D721Med (cell line): ENCODE measurements at places on chromosomes 2 and 18.

GRCh38 chr2:144358979-144359541, 160.9 kb downstream of the ZEB2 start:
- DNase-seq, result no peak

DNA sequence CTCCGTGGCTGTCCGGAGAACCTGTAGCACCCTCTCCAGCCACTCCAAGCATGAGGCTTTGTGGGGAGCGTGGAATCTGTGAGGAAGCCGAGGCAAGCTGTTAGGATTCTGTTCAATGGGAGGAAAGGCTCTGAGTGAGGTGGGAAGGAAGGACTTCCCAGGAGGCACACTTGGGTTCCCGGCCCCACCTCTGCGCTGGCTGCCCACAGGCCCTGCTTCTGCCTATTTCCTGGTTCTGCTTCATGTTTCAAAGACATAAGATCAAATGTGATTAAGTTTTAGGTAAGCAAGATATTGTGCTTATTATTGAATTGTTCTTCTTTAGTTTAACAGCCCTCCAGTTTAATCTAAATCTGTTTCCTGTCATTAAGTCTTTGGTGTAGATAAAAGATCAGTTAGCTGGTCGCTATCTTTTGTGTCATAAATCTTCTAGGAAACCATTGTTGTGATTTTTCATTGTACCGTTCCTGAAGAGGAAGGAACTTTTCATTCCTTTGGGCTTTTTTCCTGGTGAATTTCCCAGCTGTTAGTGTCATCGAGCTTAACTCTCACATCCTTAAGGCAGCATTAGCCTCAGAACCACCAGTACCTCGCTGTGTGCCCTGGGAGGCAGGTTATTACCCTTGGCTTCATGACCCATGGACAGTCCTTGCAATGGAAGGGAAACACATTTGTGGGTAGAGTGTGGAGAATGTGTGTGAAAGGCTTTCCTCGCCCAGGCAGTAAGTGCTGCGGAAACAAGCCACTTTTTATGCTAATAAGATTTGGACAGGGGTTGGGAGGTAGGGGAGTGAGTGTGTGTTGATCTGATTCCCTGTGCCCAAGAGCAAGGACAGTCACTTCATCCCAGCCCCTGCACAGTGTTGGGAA, 61.9 kb upstream of the ALPP start:
- DNase-seq, result no peak

GRCh38 chr2:228986961-228987360, 284.1 kb downstream of the PID1 start:
- DNase-seq, result no peak

DNA sequence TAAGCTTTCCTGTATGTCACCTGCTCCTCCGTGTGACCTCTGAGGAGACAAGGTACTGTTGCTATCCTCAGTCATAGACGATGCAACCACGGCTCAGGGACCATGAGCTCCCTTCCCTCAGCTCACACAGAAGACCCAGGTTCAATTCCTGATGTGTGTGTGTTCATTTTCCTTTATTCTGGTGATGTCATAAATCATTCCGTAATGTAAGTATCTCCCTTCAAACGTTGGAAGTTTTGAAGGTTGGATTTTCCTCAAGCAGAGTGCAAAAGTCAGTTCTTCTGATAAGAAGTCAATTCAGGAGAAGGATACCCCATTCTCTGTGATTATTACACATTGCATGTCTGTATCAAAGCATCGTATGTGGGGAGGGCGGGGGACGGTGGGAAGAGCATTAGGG, 118.9 kb upstream of the FAM136A start:
- DNase-seq, result no peak

DNA sequence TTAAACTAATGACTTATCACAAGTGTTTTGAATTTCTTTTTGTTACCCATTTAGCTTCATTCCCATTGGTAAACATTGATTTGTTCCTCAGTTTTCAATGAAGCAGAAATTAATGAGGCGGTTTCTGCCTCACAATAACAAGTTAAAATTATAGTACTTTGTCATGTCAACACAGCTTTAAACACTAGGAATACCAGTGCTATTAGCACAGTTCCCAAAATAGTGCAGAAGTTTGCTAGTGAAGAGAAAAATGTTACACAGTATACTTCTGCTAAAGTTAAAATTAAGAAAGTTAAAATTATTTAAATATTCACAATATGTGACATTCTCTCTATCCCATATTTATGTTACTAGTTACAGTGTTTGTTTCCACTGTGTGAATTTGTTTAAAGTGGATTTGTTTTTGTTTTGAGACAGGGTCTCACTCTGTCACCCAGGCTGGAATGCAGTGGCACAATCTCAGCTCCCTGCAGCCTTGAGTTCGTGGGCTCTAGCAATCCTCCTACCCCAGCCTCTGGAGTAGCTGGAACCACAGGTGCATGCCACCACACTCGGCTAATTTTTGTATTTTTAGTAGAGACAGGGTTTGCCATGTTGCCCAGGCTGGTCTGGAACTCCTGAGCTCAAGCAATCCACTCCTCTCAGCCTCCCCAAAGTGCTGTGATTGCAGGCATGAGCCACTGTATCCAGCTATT, 3.8 kb upstream of the CHN1 start:
- DNase-seq, result no peak

- no peak for DNase-seq
Measured at GRCh38 chr2:58856100-58856499, 615.0 kb upstream of the FANCL start.

- DNase-seq, result no peak
Measured at GRCh38 chr18:48129621-48130082, 199.2 kb upstream of the SMAD2 start.

- DNase-seq, result no peak
Measured at GRCh38 chr2:134564549-134564948, 154.3 kb downstream of the TMEM163 start.

- no peak for DNase-seq
Measured at GRCh38 chr2:66426244-66427111, 8.4 kb upstream of the MEIS1 start.

GRCh38 chr2:190452433-190452832, 44.3 kb downstream of the MFSD6 start:
- DNase-seq, result no peak

GRCh38 chr2:68103709-68104055, 40.9 kb upstream of the C1D start:
- DNase-seq, result no peak

GRCh38 chr2:61178603-61179545, 16.9 kb downstream of the C2orf74 start:
- DNase-seq, result no peak

GRCh38 chr2:60523963-60524362, 29.5 kb downstream of the BCL11A start:
- no peak for DNase-seq

GRCh38 chr18:77433076-77433475, 183.4 kb downstream of the GALR1 start:
- DNase-seq, result no peak

DNA sequence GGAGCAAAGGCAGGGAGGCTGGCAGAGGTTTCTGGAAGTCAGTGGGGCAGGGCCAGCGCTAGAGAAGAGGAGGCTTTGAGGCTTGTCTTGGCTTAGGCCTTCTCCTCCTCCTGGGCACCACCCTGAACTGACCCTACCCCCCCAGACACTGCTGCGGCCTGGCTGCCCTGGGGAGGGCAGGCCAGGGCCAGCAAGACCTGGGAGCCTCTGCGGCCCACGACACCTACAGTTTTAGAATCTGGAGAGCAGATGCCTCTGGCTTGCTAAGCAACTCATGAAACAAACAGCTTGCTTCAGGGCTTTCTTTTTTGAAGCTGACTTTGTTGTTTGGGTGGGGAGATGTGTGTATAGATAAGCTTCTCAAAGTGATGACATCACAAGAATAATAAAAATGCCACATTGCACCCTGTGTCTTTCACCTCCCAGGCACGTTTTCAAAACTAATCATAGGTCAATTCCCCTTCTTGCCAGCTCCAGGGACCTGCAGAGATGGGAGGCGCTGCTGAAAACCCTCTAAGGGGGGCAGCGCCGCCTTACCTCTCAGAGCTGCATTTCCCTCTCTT, 46.2 kb upstream of the SMAD7 start:
- DNase-seq, result no peak

DNA sequence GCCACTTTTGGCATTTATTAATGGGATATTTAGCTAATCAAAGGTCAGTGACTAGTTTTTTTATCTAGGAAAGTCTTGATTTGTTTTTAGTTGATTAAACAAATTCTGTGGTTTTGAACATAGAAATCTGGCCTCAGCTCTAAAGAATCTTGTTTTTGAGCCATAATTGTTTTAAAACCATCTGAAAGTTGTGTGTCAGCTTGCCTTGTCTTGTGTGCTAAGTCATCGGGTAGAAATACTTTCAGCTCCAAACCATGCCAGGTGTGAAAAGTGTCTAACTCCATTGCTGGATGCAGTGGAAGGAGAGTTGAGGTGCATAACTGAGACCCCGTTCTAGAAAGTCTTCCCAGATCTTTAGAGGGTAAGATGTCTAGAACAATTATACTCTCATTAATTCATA, 22.7 kb downstream of the FARP2 start:
- no peak for DNase-seq

GRCh38 chr18:6106091-6106685, 210.9 kb upstream of the TMEM200C start:
- no peak for DNase-seq

- DNase-seq, result no peak
Measured at GRCh38 chr2:209468846-209469245, 45.0 kb downstream of the MAP2 start.

GRCh38 chr2:230758566-230759480, 46.2 kb downstream of the CAB39 start:
- no peak for DNase-seq

- DNase-seq, result no peak
Measured at GRCh38 chr2:120803764-120804335, 68.2 kb downstream of the GLI2 start.

- DNase-seq, result no peak
Measured at GRCh38 chr2:229873123-229873581, 48.7 kb downstream of the TRIP12 start.

DNA sequence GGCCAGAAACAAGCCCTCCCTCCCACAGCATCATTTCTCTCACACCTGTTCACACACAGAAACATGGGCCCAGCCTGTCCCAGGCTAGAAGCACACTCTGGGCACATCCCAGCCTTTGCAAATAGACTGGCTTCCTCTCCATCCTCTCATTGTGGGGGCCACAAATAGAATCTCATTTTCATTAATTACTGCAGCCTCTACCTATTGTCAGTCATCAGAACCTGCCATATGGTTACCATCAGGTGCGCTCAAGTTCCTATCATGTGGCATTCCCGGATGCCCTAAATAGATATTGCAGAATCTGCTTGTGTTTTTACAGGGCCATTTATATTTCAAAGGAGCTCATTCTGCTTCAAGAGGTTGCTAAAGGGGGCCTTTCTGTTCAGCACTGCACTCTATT, 460.7 kb downstream of the BCL11A start:
- no peak for DNase-seq

- DNase-seq, result no peak
Measured at GRCh38 chr2:162113776-162114168, 38.3 kb downstream of the GCG start.

GRCh38 chr2:200486529-200486928, 23.3 kb downstream of the KCTD18 start:
- DNase-seq, result no peak

- DNase-seq, result no peak
Measured at GRCh38 chr18:7921938-7922587, 354.9 kb downstream of the PTPRM start.

DNA sequence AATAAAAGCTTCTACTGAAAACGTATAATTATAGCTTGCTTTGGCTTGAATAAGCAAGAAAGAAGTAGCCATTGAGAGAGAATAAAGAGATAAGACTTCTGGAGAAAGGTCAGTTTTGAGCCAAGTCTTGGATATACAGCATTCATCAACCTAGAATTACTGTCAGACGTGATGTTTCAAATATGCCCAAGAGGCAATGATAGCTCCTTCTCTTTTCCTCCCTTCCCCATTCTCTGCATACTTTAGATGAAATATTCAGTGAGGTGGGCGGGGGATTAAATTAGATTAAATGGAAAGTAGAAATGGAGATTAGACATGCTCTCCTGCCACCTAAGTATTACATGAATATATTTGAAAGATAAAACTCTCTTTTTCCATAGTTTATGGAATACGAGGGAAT, 8.7 kb downstream of the ANTXR1 start:
- DNase-seq, result no peak

DNA sequence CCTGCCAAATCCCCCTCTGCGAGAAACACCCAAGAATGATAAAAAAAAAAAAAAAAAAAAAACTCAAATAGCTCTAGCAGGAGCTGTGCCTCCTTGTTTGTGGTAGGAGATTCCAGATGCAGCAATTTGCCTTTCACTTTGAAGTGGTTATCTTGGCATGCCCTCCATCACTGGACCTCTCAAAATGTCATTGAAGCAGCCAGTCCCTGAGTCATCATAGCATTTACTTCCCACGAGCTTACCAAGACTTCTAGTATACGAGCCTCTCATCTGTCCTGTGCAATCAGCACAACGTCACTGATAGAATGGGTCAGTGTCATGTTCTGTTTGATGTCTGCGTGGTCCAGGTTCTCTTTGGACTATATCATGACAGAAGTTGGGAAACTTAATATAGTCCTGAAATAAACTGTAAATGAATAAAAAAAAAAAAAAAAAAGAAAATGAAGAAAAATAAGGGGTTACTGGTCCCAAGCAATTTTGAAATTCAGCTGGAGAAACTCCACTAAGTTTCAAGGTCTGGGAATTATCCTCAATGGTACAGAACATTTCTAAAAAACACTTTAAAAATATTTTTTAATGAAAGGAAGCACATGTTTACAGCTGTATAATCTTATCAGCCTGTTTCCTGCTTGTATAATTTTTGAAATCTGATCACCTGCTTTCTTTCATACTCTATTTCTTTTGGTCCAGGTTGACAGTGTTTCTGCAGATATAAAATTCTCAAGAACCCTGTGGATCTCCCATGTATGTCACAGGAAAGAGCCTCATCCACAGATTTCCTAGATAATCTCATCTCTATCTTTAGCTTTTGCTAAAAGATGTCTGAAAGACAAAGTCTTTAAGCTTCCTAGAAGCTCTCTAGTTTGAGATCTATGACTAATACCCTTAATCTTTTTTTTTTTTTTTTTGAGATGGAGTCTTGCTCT, 74.1 kb upstream of the EHBP1 start:
- no peak for DNase-seq

DNA sequence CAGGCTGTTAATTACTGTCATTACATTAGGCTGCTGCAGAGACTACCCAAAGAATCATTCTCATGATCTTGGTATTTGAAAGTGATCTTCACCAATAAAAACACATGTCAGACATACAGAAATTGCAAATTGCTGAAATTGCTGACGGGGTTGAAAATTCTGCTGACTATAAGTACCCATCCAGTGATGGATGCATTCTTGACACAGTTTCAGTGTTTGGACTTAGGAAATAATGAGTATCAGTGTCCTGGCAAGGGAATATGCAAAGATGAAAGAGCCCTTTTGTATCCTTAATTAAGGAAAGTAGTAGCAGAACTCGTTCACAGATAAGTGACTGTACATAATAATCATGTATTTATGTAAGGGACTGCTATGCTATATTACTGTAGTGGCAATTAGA, 221.1 kb upstream of the ATP5MC3 start:
- DNase-seq, result no peak
